ENCODE measurements at places on chromosomes 12 and 14. TPM values are rescaled to one million over a fixed set of nuclear protein-coding genes. Genes with fewer than 3 reads are reported as not detected.

DNA sequence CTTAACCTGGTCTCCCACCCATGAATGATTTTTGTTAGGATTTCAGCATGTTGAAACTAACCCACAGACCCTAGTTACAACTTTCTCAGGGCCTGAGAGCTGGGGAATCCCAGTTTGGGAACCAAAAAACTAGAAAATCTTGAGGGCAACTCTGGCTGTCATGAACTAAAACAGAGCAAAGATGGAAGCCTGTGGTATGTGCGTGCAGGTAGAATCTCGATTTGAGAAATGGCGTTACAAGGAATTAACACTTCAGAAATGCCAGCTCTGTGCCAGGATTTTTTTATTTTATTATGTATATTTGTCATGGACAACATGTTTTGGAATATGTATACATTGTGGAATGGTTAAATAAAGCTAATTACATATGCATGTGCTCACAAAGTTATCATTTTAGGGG is 36.4 kb upstream of the BCL2L14 start:
- no peaks in the 10 kb centered on the region for H3K36me3 ChIP-seq
- no peaks in the 10 kb centered on the region for H3K27me3 ChIP-seq
- no peak overlapping the region for H3K27ac ChIP-seq
- no peak for DNase-seq

GRCh38 chr12:38783304-38783703 is 122.1 kb downstream of the CPNE8 start:
- H3K4me3 ChIP-seq: no peak overlapping the region
- no peak overlapping the region for H3K27ac ChIP-seq
- H3K27me3 ChIP-seq: no peaks in the 10 kb centered on the region
- no peaks in the 10 kb centered on the region for H3K36me3 ChIP-seq

DNA sequence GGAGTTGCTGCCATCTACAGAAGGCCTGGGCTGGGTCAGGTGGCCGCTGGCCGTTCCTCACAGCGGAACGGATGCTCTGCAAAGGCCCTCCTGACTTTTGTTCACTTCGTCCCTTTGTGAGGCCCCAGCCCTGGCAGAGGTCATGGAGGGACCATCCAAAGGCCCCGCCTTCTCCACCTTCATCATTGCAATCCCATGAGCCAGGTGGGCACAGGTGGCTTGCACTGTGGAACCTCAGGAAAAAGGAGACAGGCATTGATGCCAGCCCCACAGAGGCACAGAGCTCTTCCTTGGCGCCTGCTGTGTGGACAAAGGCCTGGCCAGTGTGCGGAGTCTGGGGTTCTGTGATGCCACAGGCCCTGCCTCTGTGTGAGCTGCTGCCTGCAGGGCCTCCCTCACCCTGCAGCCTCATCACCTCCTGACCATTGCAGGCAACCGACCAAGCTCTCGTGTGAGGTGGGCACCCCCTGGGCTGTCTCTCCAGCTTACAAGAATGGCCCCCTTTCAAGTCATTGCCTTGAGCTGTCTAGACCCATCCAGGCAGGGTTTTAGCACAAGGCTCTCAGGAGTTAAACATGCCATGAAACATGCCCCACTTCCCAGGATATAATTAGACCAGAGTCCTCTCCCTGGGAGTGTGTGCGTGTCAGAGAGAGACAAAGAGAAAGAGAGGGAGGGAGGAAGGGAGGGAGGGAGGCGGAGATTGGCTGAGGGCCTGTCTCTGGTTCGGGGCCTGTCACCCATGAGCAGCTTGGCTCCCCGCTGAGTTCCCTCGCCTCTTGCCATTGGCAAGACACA is 19.3 kb downstream of the NFKBIA start:
- H3K36me3 ChIP-seq: no peaks in the 10 kb centered on the region
- peak; percentile 39 for DNase-seq
- H3K4me1 ChIP-seq: peaks cover 9% of the 10 kb centered on the region
- H3K27ac ChIP-seq: no peak overlapping the region
- H3K4me3 ChIP-seq: no peak overlapping the region

GRCh38 chr12:6387541-6387940 is 3.6 kb downstream of the LTBR start:
- no peak overlapping the region for H3K27ac ChIP-seq
- no peak for DNase-seq
- no peak overlapping the region for H3K4me3 ChIP-seq
- peaks cover 29% of the 10 kb centered on the region for H3K4me1 ChIP-seq
- H3K27me3 ChIP-seq: no peaks in the 10 kb centered on the region

The FOXN4 gene
- not detected for total RNA-seq

DNA sequence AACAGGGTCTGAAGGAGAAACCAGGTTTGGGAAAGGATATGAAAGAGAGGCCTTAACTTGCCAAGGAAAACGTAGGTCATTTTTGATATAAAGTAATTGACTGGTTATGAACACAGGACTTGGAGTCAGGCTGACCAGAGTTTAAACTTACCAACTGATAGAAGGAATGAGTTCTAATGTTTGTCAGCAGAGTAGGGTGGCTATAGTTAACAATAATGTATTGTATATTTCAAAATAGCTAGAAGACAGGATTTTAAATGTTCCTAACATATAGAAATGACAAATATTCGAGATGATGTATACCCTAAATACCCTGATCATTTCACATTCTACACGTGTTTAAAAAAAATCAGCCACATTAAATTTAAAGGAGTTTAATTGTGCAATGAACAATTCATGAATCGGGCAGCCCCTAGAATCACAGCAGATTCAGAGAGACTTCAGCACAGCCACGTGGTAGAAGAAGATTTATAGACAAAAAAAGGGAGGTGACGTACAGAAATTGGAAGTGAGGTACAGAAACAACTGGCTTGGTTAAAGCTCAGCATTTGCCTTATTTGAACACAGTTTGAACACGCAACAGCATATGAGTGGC is 52.5 kb upstream of the PLEKHG7 start:
- DNase-seq: no peak
- H3K27ac ChIP-seq: no peak overlapping the region
- H3K4me3 ChIP-seq: no peak overlapping the region
- H3K4me1 ChIP-seq: peaks cover 15% of the 10 kb centered on the region
- H3K36me3 ChIP-seq: no peaks in the 10 kb centered on the region
